NB4 (cell line): ENCODE measurements at places on chromosomes 11 and 22.

- no peak for DNase-seq
Observed at GRCh38 chr22:29831186-29831921, 6.7 kb downstream of the ASCC2 start.

GRCh38 chr11:20089796-20090653 lies 70.2 kb downstream of the DBX1 start:
- no peak for DNase-seq

- no peak for DNase-seq
Observed at GRCh38 chr11:131373095-131373725, 2.8 kb downstream of the NTM start.

DNA sequence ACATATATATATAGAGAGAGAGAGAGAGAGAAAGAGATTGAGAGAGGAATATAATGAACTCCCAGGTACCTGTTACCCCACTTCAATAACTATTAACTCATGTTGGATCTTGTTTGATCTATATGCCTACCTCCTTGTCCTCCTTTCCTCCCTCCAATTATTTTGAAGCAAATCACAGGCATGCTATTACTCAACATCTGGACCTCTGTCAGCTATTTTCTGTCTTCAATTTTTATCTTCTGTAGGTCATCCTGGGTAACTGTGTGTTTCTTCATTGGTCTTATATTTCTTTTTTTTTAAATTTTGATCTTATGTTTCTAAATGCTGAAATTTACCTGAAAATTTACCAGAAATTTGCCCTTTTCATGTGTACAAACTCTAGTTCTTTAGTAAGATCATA lies 24.8 kb downstream of the UVRAG start:
- DNase-seq: no peak

GRCh38 chr11:20723366-20723765 lies 54.0 kb downstream of the NELL1 start:
- no peak for DNase-seq

GRCh38 chr11:88337987-88338668 lies 592 bp upstream of the CTSC start:
- peak; percentile 97 for DNase-seq

DNA sequence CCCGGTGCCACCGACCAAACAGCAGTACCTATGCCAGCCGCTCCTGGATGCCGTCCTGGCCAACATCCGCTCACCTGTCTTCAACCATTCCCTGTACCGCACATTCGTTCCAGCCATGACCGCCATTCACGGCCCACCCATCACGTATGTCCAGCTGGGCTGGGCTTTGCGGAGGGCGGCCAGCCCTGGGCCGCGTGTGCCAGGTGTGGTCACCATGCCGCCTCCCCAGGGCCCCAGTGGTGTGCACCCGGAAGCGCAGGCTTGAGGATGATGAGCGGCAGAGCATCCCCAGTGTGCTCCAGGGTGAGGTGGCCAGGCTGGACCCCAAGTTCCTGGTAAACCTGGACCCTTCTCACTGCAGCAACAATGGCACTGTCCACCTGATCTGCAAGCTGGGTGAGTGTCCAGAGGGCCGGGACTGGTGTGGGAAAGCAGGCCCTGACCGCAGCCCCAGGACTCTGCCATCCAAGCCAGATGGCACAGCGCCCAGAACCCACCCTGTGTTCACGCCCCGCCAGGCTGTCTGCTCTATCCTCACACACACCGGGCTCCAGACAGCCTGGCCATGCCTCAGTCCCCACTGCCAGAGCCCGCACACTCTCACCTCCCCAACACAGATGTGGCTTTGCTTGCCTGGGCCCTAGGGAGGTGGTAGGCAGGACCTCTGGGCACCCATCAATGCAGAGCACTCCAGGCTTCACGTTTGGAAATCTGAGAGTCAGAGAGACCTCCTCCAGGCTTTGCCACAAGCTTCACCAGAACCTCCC lies 77.6 kb downstream of the MED15 start:
- DNase-seq: no peak

GRCh38 chr11:70186420-70186819 lies 16.7 kb upstream of the FADD start:
- no peak for DNase-seq

DNA sequence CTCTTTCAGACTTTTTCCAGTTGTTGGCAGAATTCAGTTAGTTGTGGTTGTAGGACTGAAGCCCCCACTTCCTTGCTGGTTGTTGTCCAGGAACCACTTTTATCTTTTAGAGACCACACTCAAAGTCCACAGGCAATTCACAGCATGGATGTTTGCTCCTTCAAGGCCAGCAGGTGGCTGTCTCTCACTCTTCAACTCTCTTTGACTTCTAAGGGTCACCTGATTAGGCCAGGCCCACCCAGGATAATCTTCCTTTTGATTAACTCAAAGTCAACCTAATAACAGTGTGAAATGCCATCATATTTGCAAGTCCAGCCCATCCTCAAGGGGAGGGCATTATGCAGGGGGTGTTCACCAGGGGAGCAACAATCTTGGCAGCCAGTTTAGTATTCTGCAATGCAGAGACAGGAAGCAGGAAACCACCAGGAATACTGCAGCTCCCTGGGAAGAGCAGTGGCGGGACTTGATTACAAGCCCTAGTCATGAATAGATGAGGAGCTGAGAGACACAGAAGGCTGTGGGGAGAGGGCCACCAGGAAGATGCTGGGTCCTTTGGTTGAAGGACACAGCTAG lies 52.4 kb downstream of the LRRC74B start:
- peak; percentile 53 for DNase-seq

DNA sequence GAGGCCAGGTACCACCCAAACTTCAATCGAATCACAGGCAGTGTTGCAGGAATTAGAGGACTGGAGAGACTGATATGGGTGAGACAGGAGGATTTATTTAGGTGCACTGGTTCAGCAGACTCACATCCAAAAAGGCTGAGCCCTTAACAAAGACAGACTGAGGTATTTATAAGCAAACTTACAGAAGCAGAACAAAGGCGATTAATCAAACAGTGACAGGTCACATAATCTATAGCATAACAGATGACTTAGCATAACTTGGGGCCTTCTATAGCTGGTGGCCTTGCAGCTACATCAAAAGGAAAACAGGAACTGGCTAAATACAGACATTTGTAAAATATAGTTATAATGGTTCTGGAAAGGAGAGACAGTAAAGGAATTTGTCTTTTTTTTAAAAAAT lies 2.1 kb downstream of the APOBEC3B start:
- no peak for DNase-seq

DNA sequence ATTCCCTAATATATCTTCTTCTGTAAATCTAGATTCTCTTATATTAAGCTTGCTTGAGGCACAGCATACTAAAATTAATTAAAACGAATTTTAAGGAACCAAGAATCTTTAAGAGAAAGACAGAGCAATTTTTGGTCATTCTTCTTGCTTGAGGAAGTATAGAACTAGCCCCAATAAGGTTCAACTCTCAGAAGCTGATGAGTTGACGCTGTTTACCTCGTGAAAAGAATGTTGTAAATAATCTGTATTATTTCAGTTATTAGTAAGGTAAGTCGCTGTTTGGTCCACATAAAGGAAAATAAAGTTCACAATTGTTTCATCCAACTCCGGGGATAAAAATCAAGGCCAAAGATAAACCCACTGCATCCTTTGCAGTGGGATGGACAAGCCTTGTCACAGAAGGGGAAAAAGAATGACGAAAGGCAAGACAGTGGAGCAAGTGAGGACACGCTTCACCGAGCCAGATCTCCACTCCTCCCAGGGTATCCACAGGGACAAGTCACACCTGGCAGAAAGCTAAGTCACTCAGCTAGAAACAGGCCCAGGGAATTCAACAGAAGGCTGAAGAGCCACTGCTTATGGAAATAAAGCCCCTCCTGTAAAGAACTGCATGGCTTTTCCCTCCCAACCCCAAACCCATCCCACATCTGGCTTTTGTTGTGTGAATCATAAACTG lies 752 bp downstream of the POU2AF1 start:
- no peak for DNase-seq

DNA sequence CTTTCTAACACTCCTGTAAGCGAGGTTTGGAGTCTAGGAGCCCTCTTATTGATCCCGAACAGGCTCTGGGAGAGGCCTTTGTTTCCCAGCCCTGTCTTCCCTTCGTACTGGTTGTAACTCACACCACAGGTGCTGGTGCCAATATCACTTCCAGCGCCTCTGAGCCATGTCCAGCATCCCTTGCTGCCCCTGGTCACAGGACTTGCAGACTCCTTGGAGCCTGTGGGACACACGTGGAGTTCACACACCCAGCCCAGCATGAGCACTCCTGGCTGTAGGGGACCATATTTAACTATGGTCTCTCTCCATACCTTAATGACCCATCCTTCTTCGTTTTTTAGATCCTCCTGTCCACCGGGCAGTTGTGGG lies 2.2 kb downstream of the ZBTB16 start:
- DNase-seq: no peak

DNA sequence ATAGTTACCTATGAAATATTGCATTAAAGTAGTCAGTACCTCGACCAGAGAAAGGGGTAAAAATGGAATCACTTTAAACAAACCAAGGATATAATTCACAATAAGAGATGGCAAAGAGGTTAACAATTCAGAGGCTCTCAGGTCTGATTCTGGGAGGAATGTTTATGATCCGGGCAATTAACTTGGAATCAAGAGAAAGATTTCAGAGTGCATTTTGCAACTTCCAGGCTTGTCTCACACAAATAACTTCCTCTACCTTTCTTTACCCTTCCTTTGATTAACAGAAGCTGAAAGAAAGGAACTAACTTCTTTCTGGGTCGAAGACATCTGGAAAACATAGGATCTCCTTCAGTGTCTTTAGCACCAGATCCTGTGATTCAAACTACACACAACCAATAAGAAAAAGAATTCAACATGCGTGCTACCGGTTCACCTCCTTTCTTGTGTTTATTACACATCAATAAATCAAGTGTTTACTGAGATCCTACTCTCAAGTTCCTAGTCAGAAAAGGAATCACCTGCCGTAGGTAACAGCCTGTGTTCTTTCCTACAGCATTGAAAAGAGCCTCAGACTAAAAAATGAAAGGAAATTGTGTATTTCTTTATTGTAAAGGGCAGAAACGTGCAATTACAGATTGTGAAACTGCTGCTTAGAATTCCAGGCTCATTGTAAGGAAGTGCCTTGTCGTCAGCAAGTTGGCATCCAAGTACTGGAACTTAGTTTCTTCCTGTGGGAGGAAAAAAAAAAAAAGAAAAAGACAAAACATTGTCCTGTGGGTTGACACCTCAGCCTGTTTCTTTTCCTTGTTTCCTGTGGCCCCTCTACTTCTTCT lies 29.5 kb downstream of the CARD18 start:
- no peak for DNase-seq

- no peak for DNase-seq
Observed at GRCh38 chr22:50061824-50062355, 3.8 kb upstream of the TTLL8 start.

DNA sequence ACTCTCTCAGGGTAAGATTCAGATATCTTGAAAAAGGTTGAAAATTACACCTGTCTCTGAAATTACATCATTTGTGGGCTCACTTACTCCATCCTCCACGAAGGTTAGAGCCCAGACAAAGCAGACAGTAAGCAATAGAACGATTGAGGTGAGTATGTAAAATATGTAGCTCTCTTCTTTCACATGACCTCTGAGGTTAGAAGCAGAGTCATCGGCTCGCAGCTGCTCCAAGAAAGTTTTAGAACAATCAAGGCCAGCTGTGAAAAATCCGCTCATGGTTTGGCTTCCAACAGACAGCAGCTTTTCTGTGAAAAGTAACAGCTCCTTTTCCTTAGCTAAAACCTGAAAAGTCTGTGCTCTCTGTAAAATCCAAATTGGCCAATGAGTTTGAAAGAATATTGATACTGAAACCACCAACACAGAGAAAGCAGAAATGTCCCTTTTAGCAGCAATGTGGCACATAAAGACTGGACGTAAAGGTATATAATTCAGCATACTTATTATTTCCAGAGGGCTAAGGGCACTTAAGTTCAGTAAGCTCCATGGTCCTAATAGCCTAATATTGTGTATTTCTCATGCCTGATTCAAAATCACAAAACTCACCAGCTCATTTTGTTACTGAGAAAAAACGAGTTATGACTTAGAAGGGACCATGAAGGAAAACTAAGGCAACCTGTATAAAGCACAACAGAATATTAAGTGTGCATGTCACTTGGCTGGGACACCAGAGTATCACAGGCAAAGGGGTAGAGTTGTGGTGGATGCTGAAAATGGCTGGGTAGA lies 78.2 kb downstream of the FAM76B start:
- DNase-seq: no peak

DNA sequence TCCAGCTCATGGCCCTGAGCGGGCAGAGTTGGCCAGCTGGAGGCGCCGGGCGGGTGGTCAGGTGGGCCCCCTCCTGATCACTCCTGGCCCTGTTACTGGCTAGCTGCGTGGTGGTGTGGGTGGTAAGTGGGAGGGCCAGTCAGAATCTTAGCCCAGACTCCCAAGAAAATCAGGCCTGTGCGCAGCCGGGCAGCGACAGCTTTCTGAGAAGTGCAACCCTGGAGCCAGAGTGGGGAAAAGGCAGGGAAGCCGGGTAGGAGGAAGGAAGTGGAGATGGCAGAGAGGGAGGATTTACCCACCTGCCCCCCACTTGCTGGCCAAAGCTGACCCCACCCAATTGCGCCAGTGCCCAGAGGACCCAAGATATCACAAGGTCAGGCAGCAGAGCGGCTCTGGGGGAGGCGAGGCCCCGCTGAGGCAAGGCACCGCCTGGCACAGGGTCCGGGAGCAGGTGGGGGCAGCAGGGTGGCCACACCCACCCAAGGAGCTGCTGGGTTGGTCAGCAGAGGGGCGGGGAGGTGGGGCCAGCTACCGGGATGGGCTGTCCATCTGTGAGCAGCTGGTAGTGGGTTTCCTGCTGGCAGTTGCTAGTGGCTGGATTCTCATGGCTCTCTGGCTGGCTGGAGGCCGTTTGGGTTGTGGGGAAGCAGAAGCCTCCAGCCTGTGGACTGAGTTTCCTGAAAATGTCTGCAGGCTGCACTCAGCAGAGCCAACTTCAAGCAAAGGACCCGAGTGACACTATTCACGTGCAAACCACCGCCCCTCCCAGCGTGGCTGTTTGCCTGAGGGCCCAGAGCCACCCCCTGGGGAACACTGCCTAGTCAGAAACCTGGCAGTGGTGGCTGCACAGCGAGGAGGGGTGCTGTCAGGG lies 196.4 kb downstream of the IGLL1 start:
- DNase-seq: peak; percentile 25

DNA sequence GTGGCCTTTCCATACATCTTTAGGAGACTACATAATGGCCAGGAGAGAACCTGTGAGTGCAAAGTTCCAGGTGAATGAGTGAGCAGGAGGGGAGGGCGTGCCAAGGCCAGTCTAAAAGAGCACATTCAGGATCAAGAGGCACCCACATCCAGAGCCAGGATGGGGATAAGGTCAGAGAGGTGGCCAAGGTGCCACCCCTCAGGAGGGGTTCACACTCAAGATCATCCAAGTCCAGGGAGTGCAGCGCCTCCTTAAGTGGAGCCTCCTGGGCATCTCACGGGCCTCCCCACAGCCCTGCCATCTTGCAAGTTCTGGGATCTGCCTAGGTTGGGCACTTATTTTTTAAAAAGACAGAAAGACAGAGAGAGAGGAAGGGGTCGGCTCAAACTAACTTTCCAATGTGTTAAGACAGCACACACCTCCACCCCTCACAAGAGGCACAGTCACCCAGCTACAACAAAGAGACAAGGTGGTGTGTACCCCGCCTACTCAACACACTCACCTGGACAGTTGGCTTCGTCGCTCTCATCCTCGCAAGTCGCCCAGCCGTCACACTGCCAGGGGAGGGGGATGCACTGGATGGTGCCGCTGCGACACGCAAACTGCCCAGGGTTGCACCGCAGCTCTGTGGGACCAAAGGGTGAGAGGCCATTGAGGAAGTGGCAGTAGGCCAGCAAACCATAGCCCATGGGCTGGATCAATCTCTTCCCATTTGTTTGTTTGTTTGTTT lies 33.2 kb downstream of the DGCR2 start:
- DNase-seq: no peak
